ENCODE measurements at places on chromosomes 13 and 19. TPM values are rescaled to one million over a fixed set of nuclear protein-coding genes. Genes with fewer than 3 reads are reported as not detected.
A peak's percentile ranks its signal among the peaks of the same experiment; 100 is the strongest.

KLF1 gene
- 3.2 TPM for total RNA-seq

CEACAM16 gene
- not detected for total RNA-seq

SLC6A16 gene
- 0.59 TPM for total RNA-seq

SIGLEC9 gene
- 1.2 TPM for total RNA-seq

AP2A1 gene
- total RNA-seq = 61.6 TPM

COL5A3 gene
- 11.6 TPM for total RNA-seq

SBK2 gene
- not detected for total RNA-seq

CRX gene
- total RNA-seq = 0.17 TPM

KIR3DL1 gene
- not detected for total RNA-seq

KCTD12 gene
- 78.7 TPM for total RNA-seq

VSIG10L gene
- 2.6 TPM for total RNA-seq

FFAR1 gene
- not detected for total RNA-seq

SIGLEC8 gene
- 3.6 TPM for total RNA-seq

TPTE2 gene
- 0.10 TPM for total RNA-seq

ONECUT3 gene
- 0.06 TPM for total RNA-seq

TRIM13 gene
- 36.0 TPM for total RNA-seq

CEACAM21 gene
- 11.9 TPM for total RNA-seq

- DNase-seq = no peak
Measured at GRCh38 chr19:17942582-17943273, 9.9 kb downstream of the CCDC124 start.

DNA sequence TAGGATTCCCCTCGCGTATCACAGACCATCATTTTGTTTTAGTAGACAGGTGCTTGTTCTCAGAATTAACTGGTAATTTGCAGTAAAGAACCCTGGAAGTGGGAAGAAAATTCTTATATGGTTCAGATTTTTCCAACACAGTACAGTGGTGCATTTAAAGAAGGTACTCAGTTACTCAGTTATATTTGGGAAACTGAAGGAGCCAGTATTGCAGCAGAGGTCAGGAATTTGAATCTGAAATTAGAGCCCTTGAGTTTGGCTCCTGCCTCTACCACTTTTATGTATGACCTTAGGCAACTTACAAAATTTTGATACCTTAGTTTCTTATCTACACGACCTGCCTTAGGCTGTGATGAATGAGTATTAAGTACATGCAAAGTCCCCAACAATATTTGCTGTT, 19.7 kb downstream of the METTL21C start:
- DNase-seq = no peak

- DNase-seq = no peak
Measured at GRCh38 chr19:43936188-43936587, 1.1 kb upstream of the ZNF45 start.

- DNase-seq = no peak
Measured at GRCh38 chr19:33564836-33565338, 43.3 kb upstream of the PEPD start.

- DNase-seq = no peak
Measured at GRCh38 chr13:93425411-93425810, 198.8 kb downstream of the GPC6 start.

- DNase-seq = no peak
Measured at GRCh38 chr19:55467236-55468053, 2.9 kb upstream of the C19orf85 start.

DNA sequence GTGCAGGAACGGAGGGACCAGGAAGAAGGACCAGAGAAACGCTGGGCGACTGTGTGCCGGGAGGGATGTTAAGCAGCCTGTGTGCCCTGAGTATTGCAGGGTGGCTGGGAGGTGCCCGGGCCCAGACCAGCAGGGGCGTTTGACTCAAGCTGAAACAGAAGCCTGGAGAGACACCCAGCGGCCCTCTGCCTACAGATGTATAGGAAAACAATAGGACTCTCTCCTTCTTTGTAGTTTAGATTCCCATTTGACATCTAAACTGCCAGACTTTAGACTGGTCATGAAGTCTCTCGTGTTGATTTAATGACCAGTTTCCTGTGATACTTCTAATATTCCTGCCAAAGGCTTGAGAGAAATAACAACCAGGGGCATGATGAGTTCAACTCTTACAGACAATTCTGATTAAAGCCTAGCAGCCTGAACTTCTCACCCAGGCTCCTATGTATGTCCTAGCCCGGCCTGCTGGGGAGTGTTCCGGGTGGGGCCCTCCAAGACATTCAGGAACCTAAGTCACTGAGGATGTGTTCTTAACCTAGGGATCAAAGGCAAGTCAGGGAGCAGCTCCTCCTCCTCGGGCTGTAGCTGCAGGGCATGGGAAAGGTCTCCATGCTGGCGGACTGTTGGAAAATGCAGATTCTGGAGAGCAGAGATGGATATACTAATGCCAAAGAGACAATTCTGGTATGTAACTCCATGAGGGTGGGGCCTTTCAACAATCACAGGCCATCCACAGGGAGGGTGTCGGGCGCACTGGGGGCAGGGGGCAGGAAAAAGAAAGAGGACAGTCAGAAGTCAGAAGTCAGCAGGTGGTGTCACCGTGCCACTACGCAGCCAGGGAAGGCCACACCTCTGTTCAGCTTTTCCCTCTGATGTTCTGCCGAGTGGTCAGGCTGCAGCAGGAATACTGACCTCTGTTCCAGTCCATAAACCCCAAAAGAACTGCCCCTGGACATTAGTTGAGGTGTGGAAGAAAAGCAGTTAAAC, 131.8 kb downstream of the STARD13 start:
- no peak for DNase-seq

DNA sequence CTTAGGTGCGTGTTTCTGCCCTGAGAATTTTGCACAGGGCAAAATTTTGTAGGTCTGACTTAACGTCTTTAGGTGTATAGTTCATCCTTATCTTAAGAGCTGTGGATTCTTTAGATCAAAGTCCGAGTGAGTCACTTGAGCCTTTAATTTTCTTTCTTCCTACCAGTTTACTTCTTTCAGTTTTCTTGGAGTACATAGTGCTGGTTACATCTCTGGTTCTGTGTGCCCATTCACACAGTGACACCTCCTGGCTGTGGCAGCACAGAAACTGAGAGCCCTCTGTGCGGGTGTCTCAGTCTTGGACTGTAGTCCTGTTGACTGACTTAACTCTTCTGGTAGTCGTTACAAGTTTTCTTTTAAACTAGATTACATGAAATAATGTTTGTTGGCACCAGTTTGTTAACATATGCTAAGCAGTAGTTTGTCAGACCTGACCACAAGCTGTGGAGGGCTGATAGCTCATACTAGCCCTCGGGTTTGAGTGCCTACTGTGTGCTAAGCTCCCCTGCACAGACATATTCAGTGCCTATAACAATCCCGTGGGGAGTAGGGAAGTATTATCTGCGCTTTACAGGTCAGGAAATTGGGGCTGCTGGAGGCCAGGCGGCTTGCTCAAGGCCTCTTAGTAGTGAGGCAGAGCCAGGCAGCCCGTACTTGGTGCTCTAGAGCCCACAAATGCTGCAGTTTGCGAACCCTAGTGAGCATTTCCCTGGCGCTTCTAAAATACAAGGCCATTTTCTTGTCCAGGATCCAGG, 1.6 kb downstream of the GATAD2A start:
- DNase-seq = no peak

DNA sequence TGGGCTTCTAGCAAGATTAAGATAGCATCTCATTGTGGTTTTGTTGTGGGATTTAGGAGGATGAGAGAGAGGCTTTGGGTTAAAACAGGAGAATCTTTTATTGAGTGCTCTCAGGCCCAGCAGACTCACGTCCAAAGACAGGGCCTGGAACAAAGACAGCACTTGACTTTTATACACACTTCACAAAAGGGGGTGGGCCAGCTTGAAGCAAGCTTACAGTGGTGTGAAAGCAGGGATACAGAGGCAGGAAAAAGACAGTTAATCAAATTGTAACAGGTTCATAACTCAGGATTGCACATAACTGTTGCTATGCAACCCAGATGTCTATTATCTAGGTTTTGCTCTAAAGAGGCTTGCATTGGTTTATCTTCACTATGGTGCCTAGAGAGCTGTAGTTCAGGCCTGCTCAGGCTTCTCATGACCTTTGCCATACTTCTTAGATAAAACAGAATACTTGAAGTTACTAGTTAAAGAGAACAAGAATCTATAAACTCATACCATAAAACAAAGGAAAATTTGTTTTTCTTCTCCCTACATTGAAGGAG, 42.2 kb upstream of the CEACAM21 start:
- no peak for DNase-seq

DNA sequence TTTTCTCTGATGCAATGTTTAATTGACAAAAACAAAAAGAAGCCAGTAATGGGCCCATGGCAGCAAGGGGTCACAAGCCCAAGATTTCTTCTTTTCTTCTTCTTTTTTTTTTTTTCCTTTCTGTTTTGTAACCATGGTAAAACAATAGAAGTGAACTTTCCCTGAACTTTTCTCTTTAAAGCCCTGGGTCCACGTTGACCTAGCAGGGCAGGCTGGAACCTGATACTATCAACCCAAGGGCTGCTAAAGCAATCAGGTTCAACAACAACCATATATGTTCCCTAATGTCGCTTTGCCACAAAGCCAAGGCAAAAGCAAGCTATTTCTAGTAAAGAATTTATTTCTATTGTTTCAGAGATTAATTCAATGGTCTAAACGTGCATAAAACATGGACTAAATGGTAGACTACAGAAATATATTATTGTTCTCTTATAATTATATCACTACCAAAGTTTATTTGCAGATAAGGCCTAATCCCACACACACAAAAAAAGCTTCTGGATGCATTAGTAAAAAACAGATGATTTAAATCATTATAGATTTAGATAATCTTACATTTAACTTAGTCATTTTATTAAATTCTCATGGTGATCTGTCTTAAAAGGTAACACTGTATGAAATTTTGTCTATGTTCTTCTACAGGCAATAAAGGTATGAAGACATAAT, 153.9 kb downstream of the DACH1 start:
- DNase-seq = no peak

- DNase-seq = no peak
Measured at GRCh38 chr13:97112446-97113152, 109.5 kb upstream of the MBNL2 start.

DNA sequence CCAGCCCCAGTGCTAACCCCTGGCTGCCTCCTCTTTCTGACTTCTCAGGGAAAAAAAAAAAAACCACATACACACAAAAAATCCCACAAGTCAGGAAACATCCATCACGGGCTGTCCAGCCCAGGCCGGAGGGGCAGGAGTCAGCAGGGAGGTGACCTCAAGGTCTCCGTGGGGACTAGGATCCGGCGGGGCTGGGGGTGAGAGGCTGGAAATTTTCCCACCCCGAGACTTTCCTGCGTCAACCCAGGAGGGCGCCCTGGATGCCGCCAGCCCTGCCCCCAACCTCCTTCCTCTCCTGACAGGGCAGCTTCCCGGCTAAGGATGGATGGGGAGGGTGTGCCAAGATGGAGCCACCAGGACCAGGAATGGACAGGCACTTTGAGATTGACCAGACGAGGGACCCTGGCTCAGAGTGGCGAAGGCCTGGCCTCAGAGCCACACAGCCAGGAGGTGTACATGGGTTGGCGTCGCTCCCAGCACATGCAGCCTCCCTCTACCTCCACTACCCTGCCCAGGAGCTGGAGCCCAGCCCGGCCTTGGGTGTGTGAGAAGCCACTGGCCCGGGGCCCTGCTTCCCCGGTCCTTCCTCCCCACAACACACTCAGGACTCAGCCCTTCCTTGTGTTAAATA, 33.3 kb downstream of the BLOC1S3 start:
- DNase-seq = peak; percentile 14

DNA sequence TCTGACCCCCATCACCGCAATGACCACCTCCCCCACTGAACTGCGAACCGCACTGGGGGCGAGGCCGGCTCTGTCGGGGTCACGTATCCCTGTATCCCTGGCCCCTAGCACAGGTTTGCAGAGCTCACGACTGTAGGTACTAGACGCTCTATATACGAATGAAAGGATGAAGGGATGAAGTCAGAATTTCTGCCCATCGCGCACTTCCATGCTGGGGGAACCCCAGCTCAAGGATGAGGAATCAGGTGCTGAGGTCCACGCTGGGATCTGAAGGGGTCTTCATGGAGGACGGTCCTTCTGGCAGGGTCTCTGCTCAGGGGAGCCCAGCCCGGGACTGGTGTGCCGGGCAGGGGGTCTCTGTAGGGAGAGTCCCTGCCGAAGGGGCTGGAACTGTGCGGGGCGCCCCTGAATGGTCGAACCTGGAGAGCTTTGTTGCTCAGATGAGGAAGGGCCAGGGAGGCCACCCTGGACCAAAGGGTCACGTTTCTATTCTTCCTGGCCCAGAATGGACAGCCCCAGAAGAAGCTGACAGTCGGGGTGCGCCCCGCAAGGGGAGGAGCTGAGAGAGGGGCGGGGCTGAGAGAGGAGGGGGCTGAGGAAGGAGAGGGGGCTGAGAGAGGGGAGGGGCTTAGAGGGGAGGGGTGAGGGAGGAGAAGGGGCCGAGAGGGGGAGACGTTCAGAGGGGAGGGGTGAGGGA, 37.9 kb upstream of the SEMA6B start:
- DNase-seq = peak; percentile 13

GRCh38 chr13:63156816-63157215, 1741.2 kb upstream of the PCDH20 start:
- DNase-seq = no peak

- no peak for DNase-seq
Measured at GRCh38 chr13:111339366-111340143, 19.1 kb downstream of the TEX29 start.

- no peak for DNase-seq
Measured at GRCh38 chr13:95676105-95676761, 706 bp upstream of the DNAJC3 start.

GRCh38 chr19:8835446-8835845, 3.3 kb downstream of the MBD3L1 start:
- no peak for DNase-seq

- DNase-seq = no peak
Measured at GRCh38 chr13:53013113-53013512, 15.5 kb upstream of the OLFM4 start.

GRCh38 chr13:26600343-26600742, 42.9 kb downstream of the WASF3 start:
- DNase-seq = no peak

GRCh38 chr19:30540761-30541160, 168.6 kb downstream of the ZNF536 start:
- DNase-seq = no peak

GRCh38 chr13:23433171-23434153, at the start of gene SACS:
Gene SACS, minus strand, starts transcription at chr13:23433702. Its CDS starts 22,463 bp downstream, at chr13:23411239.
- DNase-seq = peak; percentile 61

DNA sequence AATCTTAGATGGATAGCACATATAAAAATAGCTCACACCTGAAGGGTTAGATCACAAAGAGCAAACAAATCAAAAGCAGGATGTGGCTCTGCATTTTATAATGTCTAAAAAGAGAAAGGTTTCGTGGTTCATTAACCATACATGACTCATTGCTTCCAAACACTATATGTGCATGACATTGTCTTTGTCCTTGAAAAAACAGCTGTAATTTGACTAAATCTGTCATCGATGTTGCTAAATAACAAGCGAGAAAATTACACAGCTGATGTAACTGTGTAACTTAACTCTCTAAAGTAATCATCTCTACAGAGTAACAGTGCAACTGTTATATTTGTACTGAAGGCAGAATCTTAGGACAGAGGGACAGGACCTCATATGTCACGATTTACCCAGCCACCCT, 383.1 kb upstream of the GPC6 start:
- no peak for DNase-seq

DNA sequence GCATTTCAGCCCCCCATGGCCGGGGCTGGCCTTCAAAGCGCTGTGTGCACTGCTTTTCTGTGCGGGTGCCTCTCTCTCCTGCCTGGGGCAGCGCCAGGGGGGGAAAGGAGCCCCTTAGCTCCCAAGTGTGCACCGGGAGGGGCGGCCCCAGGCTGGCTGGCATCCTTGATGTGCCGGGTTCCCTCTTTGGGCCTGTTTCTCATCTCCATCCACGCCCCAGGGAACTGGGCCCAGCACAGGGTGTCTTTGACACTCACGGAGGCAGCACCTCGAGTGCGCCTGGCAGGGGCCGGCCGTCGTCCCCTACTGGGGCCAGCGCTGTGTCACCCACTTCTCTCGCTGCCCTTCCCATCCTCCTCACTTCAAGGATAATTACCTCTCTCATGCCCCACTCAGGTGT, 324.3 kb downstream of the TEX29 start:
- DNase-seq = no peak
